ENCODE measurements at places on chromosomes 13 and 19. TPM values are rescaled to one million over a fixed set of nuclear protein-coding genes. Genes with fewer than 3 reads are reported as not detected.

IRGC gene
- not detected for total RNA-seq

TLE6 gene
- under 0.01 TPM for total RNA-seq

DNA sequence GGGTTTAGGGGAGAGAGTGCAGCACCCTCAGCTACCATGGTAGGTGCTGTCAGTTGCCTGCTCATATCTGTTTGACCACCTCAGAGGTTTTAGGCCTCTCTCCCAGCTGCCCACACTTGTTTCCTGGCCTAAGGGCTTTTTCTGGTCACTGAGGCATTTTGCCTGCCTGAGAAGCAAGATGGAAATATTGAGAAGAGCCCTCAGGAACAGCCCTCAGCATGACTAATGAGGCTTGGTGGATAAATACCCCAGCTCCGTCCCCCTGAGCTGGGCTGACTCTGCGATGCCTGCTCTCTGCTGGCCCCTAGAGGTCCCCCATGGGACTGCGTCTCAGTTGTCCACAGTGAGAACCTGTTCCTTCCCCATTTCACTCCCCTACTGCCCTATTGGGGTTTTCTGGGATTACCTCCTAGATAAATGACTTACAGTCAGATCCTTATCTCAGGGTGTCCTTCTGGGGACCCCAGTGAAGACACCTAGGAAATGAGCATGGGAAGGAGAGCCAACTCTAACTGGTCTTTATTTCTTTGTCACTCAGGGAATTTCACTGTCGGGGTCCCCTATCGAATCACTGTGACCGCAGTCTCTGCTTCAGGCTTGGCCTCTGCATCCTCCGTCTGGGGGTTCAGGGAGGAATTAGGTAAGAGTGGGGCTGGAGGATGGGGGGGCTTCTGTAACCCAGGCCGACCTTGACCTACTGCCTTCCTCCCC lies 13.3 kb downstream of the PALM3 start:
- peak; percentile 93 for DNase-seq
- H3K27ac ChIP-seq: no peak overlapping the region
- H3K36me3 ChIP-seq: no peaks in the 10 kb centered on the region
- H3K4me3 ChIP-seq: no peak overlapping the region

- H3K4me1 ChIP-seq: peaks cover 9% of the 10 kb centered on the region
- DNase-seq: no peak
- H3K4me3 ChIP-seq: no peak overlapping the region
- H3K36me3 ChIP-seq: peaks cover 9% of the 10 kb centered on the region
- H3K27ac ChIP-seq: no peak overlapping the region
Observed at GRCh38 chr19:15340086-15340485, 7.7 kb upstream of the BRD4 start.

TSC22D1 gene
- 173 TPM for total RNA-seq

ATP11A gene
- 7.6 TPM for total RNA-seq

- H3K27me3 ChIP-seq: no peaks in the 10 kb centered on the region
- peaks cover 6% of the 10 kb centered on the region for H3K36me3 ChIP-seq
- H3K27ac ChIP-seq: peak overlapping the region; percentile 100
- peaks cover 40% of the 10 kb centered on the region for H3K4me1 ChIP-seq
Observed at GRCh38 chr19:47111682-47112165, 1.9 kb downstream of the ZC3H4 start.

- peaks cover 28% of the 10 kb centered on the region for H3K36me3 ChIP-seq
- no peaks in the 10 kb centered on the region for H3K4me1 ChIP-seq
- H3K27ac ChIP-seq: peak overlapping the region; percentile 27
- no peaks in the 10 kb centered on the region for H3K27me3 ChIP-seq
- no peak overlapping the region for H3K4me3 ChIP-seq
Observed at GRCh38 chr19:40241809-40242384, 15.4 kb upstream of the CCNP start.

GRCh38 chr13:68810660-68811059 lies 1297.0 kb upstream of the ATXN8OS start:
- H3K27me3 ChIP-seq: no peaks in the 10 kb centered on the region
- no peak overlapping the region for H3K4me3 ChIP-seq
- no peak overlapping the region for H3K27ac ChIP-seq
- no peaks in the 10 kb centered on the region for H3K36me3 ChIP-seq
- DNase-seq: no peak
